ENCODE measurements at places on chromosomes 13 and 19. TPM values are rescaled to one million over a fixed set of nuclear protein-coding genes. Genes with fewer than 3 reads are reported as not detected.

Gene ANGPTL8
- total RNA-seq: not detected

Gene ZNF563
- total RNA-seq: 4.4 TPM

Gene PNMA8C
- 0.36 TPM for total RNA-seq

Gene TYROBP
- total RNA-seq: not detected

Gene TJP3
- not detected for total RNA-seq

Gene ZNF681
- 0.88 TPM for total RNA-seq

DNA sequence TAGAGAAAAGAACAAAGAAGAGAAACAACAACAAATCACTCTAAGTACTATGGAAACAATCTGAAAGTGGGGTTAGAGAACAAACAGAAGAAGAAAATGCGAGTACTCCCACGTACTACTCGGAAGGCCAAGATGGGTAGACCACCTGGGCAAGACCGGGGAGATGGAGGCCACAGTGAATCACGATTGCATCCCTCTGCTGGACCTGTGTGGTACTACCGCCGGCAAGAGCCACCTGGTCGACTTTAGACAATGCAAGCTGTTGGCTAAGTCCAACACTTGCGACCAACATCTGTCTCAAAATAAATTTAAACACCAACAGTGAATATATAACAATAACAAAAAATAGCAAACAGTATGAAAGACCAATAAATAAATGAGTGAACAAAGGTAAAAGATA is 45.5 kb upstream of the ZNF91 start:
- no peaks in the 10 kb centered on the region for H3K4me1 ChIP-seq
- H3K27ac ChIP-seq: no peak overlapping the region
- no peak for DNase-seq

- no peaks in the 10 kb centered on the region for H3K27me3 ChIP-seq
- H3K4me1 ChIP-seq: peaks cover 7% of the 10 kb centered on the region
- no peak overlapping the region for H3K4me3 ChIP-seq
These were observed 513.7 kb downstream of the GPC6 start for GRCh38 chr13:93740334-93740733.

DNA sequence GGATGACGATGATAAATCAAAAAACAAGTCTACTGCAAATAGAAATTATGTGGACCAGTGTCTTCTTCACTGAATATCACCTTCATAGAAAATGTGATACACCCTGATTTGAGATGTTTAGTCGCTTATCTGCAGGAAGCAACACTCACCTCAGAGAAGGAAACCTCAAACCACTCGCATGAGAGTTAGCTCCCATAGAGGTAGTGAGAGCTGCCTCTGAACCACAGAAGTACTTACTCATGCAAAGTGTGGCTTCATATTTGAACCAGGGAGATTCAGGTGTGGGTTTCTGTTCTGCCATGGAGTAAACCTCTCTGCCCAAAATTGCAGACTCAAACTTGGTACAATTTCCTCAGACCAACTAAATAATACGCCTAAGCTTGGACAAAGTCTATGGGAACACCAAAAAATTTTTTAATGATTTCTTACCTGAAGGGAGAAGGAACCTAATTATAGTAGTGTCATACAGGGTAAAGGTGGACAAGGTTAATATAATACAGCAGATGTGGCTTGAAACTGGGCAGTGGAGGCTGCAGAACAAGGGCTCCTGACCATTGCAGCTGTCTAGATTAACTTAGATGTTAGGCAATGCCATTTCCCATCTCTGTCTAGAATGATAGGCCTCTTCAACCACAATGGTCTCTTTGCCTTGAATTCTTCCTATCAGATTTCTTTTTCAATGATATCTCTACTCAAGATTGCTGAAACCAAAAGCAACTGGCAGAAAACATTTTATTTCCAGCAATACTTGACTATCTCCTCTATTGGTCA is 29.6 kb upstream of the RCBTB2 start:
- H3K36me3 ChIP-seq: no peaks in the 10 kb centered on the region
- no peak overlapping the region for H3K4me3 ChIP-seq
- no peak for DNase-seq
- no peak overlapping the region for H3K27ac ChIP-seq
- H3K27me3 ChIP-seq: no peaks in the 10 kb centered on the region
- H3K4me1 ChIP-seq: peaks cover 12% of the 10 kb centered on the region

GRCh38 chr13:81487151-81487550 is 1146.2 kb upstream of the SPRY2 start:
- no peaks in the 10 kb centered on the region for H3K36me3 ChIP-seq
- H3K27ac ChIP-seq: no peak overlapping the region
- H3K4me3 ChIP-seq: no peak overlapping the region
- no peaks in the 10 kb centered on the region for H3K27me3 ChIP-seq
- no peaks in the 10 kb centered on the region for H3K4me1 ChIP-seq

DNA sequence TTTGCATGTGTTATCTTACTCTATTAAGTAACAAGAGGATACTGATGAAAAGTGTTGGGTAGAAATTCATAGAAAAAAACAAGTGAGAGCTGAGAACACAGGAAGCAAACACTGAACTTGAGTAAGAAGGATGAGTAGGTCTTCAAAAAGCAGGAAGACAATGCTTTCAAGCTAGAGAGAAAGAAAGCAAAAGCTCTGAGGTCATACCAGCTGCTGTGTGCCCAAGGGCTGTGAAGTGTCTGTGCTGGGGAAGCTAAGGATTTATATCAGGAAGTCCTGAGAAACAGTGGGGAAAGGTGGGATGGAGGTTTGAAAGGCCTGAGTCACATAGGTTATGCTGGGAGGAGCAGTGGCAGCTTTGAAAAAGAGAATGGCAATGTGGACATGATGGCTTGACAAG is 145.5 kb upstream of the MAB21L1 start:
- no peaks in the 10 kb centered on the region for H3K27me3 ChIP-seq
- no peak overlapping the region for H3K4me3 ChIP-seq
- no peak overlapping the region for H3K27ac ChIP-seq
- no peaks in the 10 kb centered on the region for H3K4me1 ChIP-seq
- DNase-seq: no peak
